ENCODE measurements at places on chromosomes 12 and 14.

GRCh38 chr14:32217301-32217700 is 14.2 kb upstream of the RNU6-8 start:
- no peak for DNase-seq

- DNase-seq, result no peak
Measured at GRCh38 chr14:39847194-39847593, 415.0 kb upstream of the FBXO33 start.

- DNase-seq, result no peak
Measured at GRCh38 chr12:71252473-71252872, 94.7 kb upstream of the TSPAN8 start.

- no peak for DNase-seq
Measured at GRCh38 chr14:85508863-85509262, 21.1 kb upstream of the FLRT2 start.

DNA sequence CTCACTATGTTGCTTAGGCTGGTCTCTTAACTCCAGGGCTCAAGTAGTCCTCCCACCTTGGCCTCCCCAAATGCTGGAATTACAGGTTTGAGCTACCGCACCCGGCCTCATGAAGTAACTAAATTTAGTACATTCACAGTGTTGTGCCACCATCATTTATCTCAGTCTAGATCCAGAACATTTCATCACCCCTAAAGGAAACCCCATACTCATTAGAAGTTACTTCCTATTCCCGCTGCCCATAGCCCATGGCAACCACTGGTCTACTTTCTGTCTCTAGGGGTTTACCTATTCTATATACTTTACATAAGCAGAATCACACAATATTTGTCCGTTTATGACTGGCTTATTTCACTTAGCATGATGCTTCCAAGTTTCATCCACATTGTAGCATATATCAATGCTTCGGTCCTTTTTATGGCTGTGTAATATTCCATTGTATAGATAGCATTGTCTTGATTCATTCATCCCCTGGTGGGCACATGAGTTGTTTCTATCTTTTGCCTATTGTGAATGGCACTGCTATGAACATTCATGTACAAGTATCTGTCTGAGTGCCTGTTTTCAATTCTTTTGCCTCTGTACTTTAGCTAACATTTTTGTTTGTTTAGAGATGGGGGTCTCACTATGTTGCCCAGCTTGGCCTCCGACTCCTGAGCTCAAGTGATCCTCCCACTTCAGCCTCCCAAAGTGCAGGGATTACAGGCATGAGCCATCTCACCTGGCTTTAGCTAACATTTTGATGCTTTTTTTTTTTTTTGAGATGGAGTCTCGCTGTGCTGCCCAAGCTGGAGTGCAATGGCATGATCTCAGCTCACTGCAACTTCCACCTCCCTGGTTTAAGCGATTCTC is 10.2 kb upstream of the SH2B3 start:
- DNase-seq, result no peak

DNA sequence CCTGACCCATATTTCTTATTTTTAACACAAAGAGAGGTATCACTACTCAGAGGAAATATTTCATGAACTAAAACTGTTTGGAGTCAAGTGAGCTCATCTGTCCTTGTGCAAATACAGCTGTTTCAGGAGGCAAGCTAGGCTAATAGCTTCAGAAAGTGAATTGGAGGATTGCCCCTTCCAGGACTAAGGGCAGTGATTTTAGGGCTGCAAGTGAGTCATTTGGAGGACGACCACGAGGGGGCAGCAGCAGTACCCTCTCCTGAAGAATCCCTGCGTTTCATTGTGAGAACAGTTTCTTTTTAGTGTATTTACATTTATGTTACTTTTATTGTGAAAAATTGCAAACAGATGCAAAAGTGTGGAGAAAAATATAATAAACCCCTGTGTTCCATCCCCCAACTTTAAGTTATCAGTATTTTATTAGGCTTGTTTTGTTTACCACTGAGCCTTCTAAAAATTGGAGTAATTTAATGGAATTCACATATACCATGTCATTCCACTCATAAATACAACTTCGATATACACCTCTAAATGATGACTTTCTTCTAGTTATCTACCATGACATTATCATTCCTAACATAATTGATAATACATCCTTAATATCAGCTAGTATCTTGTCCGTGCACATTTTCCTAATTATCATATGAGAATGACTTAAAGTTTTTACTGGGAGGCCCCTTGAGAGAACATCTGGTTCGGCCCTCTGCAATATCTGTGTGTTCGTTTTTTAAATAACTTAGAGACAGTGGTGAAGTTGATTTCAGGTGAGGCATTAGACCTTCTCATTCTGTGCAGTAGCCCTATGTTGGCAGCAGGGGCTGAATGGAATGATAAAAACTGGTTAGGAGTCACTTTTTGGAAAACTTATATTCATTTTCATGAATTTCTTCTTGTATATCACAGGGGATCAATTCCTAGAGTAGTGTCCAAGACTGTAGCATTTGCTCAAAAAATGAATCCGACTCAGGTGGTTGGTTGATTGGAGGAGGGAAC is 13.7 kb downstream of the FOXJ2 start:
- peak; percentile 77 for DNase-seq

DNA sequence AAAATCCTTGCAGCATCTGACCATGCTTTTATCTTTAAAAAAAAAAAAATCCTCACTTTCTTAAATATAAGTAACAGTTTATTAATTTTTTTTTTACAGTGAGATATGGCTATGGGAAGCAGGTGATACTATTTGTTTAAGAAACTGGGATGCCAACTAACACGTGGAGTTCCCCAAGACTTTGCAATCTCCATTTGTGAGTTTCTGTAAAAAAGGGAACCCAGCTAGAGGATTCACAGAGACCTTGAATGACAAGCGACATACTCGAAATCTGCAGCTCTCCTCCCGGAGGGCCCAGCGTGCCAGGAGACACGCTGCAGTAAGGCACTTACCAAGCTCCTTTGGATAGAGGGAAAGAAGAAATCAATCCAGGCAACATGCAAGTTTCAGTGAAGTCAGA is 30.1 kb downstream of the SLC15A4 start:
- no peak for DNase-seq

DNA sequence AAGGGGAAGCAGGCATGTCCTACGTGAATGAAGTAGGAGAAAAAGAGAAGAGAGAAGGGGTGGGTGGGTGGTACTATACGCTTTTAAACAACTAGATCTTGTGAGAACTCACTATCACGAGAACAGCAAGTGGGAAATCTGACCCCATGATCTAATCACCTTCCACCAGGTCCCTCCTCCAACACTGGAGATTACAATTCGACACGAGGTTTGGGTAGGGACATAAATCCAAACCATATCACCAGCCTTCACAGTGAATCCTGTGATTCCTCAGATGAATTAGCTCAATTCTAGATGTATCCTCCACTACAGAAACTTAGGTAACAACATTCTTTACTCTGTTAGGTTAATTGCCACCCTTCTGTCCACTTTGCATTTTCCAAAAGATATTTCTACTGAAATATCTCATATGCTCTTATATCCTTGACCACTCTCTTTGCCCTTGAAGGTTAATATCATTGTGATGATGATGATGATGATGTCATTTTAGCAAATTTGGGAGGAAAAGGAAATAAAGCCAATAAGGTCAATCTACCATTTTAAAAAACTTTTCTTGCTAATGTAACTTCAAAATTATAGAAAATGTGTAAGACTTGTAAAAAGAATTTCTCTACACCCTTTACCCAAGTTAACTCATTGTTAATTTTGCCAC is 23.2 kb upstream of the CCNT1 start:
- no peak for DNase-seq

GRCh38 chr14:78329371-78329770 is 159.2 kb downstream of the NRXN3 start:
- DNase-seq, result no peak

GRCh38 chr12:3436461-3437065 is 54.4 kb upstream of the PRMT8 start:
- no peak for DNase-seq

DNA sequence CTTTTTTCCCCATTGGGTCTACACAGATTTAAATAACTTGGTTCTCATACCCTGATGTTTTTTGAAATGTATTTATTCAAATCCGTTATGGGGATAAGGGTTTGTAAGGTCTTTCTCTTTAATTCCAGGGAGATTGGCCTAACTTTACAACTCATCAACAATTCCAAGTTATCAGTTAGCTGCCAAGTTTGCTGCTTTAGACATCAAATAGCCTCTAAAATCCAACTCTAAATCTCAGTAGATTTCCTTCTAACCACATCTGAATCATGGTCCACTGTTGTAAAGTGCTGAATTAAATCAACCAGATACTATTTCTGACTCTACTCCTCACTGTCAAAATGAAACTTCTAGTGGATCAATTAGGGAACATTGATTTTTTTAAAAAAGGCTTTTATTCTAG is 364.1 kb upstream of the E2F7 start:
- no peak for DNase-seq

DNA sequence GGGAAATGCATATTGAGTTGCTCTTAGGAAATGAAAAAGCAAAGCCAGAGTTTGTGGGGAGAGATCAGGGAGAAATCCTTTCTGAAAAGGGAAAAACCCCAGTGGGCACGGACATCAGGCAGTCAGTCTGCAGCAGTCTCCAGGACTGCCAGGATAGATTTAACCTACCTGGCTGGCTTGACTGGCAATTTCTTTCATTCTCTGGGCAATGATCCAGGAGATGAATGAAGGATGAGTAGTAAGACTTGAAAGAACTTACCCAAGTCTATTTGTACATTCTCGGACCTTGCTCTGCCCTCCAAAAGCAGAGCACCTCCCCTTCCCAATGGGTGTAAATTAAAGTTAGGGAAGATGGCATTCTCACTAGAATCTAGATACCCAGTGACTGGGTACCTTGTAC is 42.9 kb downstream of the CMAS start:
- DNase-seq, result no peak

GRCh38 chr14:59463787-59464485 is 1.2 kb downstream of the GPR135 start:
- DNase-seq, result no peak

- DNase-seq, result no peak
Measured at GRCh38 chr14:56759633-56760032, 50.6 kb downstream of the OTX2 start.

- DNase-seq, result no peak
Measured at GRCh38 chr14:77691259-77691658, 16.6 kb downstream of the ALKBH1 start.

GRCh38 chr14:62800577-62800976 is 244.7 kb downstream of the KCNH5 start:
- no peak for DNase-seq

DNA sequence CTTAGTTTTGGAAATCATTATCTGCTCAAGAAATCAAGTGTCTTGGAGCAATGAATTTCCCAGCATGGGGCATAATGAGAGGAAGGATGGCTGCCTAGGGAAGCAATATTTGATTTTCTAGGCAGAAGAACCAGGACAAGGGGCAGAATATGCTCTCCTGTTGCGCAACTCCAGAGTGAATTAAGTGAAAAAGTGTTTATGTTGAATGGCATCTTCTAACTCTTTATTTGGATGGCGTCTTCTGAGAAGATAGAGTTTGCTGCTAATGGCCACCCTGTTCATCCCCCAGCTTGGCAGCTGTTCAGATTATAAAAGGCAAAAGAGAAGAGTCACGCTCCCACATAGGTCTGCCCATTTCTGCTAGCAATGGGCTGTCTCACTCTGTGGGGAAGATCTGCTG is 1278.1 kb downstream of the AACS start:
- DNase-seq, result no peak

- DNase-seq, result no peak
Measured at GRCh38 chr12:11147420-11147819, 13.0 kb upstream of the TAS2R30 start.

- no peak for DNase-seq
Measured at GRCh38 chr14:62777510-62777909, 267.7 kb downstream of the KCNH5 start.

GRCh38 chr14:93655078-93655750 is 133.1 kb downstream of the PRIMA1 start:
- peak; percentile 31 for DNase-seq

DNA sequence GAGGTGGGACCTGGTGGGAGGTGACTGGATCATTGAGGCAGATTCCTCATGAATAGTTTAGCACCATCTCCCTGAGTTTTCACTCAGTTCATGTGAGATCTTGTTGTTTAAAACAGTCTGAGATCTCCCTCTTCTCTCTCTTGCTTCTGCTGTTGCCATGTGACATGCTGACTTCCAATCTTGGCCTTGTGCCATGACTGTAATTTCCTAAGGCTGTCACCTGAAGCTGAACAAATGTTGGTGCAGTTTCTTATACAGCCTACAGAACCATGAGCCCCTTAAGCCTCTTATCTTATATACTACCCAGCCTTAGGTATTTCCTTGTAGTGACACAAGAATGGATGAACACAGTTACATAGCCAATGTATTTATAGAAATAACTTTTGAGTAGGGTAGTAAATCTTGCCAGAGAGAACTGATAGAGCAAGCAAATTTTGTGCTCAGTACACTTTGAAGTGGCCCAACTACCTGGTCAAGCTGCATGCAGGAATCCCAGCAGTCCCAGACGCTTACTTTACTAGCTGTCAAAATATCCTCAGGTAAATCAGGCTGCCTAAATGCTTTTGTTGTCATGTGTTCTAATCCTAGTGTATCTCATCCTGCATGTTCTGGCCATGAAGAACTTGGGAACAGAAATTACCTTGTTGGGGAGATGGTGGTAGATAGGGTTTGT is 445.6 kb upstream of the MIS18BP1 start:
- DNase-seq, result no peak

GRCh38 chr14:50725761-50726160 is 57.7 kb upstream of the SAV1 start:
- no peak for DNase-seq

DNA sequence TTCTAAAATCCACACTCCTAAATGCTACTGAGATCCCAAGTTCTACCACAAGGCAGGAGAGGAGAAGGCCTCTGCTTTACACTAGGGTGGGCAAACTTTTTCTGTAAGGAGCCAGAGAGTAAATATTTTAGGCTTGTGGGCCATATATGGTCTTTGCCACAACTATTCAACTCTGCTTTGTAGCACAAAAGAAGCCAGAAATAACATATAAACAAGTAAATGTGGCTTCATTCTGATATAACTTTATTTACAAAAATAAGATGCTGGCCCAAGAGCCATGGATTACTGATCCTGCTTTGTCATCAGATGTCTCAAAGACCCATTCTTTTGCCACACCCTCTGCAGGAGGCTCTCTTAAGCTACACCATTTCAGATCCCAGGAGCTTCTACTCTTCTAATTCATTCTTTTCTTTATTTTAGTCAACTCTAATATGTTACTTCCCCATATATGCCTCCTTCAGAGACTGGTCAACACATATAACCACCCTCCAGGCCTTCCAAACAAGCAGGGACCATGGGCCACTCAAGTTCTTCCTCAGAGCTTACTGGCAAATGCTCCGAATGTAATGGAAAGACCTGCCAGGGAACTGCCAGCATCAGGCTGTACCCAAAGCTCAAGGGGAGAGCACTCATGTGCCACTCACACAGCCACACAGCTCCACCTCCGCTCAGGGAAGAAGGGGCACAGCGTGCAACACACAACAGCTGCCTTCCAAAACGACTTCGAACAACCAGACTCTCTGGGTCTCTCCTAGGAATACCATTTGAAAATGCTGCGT is 15.6 kb downstream of the APPL2 start:
- no peak for DNase-seq
